ENCODE measurements at places on chromosomes 16 and 17.

- no peak for DNase-seq
These were observed 11.4 kb upstream of the KREMEN2 start for GRCh38 chr16:2952679-2953078.

DNA sequence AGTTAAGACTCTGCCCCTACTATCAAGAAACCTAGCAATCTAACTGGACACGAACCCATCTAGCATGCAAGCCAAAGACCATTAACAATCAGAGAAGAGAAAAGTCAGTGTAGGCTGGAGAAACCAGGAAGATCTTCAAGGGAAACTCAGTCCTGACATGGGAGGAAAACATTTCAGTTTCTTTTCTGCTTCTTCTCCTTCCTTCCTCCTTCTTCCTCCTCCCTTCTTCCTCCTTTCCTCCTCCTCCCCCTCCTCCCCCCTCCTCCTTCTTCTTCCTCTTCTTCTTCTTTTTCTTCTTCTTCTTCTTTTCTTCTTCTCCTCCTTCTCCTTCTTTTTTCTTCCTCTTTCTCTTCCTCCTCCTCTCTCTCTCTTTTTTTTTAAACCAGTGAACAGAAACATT, 29.6 kb upstream of the SHISA9 start:
- no peak for DNase-seq

- no peak for DNase-seq
These were observed 73.3 kb downstream of the N4BP1 start for GRCh38 chr16:48536614-48537200.

DNA sequence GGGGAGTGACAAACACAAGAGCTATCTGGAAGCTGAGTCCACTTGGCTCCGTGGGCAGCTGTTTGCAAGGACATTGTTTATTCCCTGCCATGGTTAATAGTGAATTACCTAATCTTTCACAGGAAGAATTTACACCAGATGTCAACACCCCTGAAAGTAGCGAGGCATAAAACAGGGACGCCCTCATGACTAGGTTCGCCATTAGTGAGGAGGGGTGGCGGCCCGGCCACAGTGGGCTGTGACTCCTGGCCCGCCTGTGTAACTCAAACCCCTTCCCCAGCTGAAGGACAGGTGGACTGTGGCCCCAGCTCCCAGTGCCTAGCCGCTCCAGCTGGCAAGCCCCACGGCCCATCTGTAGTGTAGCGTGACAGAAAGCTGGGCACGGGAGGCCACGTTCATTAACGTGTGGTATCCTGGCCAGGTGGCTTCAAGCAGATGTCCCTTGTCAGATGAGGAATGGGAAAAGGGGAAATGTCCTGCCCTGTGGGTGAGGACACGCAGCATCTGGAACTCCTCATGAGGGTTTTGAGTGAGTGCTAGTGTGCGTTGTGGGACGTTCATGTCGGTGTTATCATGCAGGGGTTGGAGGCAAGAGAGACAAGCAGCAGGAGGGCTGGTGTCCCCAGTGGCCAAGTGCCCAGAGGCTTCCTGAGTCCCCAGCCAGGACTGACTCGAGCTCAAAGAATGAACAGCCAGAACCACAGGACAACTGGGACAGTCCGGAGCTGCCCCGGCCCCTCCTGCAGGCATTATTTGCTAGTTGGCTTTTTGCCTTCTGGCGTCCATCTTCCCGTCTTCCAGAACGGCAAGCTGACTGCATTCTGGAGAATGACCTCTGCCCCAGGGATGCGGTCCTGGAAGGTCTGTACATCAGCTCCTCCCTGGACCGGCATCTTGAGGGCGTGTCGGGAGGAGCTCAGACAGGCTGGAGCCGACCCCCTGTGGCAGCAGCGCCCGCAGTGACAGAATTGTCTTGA, 19.2 kb downstream of the KDM8 start:
- DNase-seq, result no peak

GRCh38 chr16:85056211-85056748, 28.7 kb downstream of the KIAA0513 start:
- no peak for DNase-seq

DNA sequence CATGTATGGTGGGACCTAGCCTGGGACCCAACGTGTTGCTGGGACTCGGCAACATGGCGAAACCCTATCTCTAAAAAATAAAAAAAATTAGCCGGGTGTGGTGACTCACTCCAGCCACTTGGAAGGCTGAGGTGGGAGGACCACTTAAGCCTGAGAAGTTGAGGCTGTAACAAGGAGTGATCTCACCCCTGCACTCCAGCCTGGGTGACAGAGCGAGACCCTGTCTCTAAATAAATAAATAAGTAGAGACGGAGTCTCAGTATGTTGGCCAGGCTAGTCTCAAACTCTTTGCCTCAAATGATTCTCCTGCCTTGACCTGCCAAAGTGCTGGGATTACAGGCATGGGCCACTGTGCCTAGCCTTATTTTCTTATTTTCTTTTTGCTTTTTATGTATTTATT, 10.1 kb upstream of the CNP start:
- no peak for DNase-seq

DNA sequence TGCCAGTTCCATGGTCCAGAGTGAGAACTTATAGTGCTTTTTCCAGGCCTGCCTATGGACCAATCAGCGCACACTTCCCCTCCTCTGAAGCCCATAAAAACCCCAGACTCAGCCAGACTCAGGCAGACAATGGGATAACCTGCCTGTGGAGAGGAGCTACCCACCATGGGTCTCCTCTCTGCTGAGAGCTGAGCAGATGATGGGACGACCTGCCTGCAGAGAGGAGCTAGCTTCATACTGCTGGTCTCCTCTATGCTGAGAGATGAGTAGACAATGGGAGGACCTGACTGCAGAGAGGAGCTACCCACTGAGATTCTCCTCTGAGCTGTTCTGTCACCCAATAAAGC, 144.7 kb downstream of the MYO1D start:
- no peak for DNase-seq

DNA sequence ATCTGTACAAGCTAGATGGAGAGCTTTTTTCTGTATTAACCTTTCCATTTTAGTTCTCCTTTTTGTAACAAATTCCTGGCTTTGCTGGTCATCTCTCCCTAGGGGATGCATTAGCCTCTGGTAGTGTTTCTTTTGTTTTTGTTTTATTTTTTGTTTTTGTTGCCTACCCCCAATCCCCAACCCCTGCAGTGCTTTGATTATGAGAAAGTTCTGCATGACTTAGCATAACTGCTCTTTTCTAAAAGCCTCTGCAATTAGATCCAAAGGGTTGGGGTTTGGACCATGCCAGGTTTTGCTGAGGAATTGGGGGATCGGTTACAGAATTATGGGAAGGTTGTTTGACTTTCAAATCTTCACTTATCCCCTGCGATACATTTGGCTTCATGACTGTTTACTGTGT, 98.2 kb downstream of the ADAMTS18 start:
- no peak for DNase-seq

DNA sequence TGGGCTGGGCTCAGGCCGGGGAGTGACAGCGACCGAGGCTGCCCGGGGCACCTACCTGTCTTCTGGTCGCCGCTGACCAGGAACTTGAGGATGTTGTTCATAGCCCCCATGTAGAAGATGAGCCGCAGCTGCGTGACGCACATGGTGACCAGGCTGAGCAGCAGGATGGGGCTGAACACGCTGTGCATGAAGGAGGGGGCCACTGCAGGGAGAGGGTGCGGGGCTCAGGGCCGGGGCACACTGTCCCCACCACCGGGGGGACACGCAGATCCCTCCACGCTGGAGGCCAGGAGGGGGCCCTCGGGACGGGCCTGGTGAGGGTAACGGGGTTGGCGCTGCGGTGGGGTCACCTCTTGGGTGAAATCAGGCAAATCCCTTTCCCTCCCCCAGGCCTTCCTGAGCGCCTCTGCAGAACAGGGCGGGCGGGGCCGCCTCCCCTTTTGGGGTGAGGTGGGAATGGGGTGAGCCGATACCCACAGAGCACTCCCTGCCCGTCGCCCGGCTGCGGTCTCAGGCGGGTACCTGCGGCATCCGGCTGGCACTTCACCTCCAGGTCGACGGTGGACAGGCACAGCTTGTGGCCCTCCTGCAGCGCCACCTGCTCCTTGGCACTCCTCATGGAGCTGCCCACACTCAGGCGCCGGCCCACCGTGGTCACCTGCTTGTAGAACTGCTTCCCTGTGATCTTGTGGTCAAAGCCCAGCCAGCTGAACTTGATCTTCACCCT, 28.3 kb upstream of the PITPNA start:
- no peak for DNase-seq

GRCh38 chr16:25925421-25925820, 233.7 kb downstream of the HS3ST4 start:
- DNase-seq, result no peak

- no peak for DNase-seq
These were observed 1.8 kb upstream of the ADAT1 start for GRCh38 chr16:75624921-75625334.

DNA sequence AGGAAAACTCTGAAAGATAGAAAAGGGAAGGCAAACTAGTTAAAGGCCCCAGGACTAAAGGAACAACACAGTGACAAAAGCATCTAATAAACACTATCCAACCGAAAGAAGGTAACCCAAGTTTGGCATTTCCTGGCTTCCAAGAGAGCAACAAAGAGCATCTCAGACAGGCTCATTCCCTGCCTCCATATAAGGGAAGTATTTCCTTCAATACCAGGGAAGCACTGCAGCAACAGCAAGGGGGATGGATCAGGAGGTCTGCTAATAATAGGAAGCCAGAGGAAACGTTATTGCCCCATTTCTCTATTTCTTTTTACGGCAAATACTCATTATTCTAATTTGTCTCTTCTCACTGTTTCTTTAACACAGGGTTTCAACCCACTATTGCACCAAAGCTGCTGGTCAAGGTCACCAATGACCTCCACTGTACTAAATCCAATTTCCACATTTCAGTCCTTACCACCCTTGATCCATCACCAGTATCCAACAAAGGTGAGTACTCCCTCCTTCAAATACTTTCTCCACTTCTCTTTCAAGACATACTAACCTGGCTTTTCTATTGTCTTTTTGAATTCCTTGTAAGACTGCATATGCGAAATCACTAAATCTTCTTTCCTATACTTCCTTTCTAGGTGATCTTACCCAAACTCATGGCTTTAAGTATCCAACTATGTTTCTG, 86.1 kb downstream of the KANSL1 start:
- DNase-seq, result no peak

DNA sequence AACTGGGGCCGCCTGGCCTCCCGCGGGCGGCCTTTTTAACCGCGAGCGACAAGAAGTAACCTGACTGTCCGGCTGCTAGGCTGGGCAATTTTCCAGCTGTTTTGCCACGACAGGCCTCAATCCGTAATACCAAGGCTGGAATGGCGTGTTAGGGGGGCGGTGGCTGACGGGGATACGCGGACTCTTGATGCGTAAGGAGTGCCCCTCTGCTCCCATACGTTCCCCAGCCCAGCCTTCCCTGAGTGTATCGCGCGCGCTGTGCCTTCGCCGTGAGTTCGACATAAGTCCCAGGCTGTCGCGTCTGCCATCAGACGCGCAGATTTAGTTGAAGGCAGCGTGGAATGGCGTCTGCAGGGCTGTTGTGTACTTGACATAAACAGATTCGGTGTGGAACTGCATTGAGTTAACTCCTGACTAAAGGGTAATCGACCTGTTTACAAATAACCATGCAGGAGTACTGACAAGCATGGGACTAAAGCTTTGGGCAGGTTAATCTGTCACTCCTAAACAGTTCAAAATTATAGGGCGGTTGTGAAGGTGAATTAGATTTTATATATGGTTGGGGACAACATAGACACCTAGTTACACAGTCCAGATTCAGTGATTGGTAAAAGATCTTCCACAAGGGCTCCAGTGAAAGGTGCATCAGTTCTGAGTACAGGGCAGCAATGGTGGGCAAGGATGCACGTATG, 16.6 kb upstream of the ERN1 start:
- DNase-seq, result peak; percentile 34

GRCh38 chr17:81842725-81843504, 8.1 kb upstream of the PPP1R27 start:
- no peak for DNase-seq

DNA sequence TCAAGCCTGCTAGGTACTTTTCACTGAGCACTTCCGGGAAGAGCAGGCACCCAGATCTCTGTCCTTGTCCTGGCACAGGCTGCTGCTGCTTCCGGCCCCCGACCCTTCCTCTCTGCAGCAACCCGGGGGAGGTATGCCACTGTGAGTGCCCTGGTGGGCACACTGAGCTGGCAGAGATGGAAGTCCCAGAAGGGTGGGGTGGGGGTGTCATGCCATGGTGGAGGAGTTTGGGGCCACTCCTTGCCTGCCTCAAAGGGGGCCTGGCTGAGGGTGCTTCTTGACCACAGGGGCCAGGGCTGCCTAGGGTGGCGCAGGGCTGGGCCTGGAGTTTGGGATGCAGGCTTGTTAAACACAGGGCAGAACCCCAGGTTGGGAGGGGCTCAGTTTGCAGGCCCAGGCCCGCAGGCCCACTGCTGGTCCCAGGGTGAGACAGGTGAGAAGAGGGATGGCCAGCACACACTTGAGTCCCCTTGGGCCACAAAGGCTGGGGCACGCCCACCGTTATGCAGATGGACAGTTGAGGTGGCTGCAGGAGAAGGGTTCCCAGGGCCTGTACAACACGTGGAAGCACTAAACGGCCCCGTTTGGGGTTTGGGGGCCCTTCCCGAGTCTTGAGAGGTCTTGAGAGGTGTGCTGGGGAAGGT, 8.7 kb downstream of the TMEM235 start:
- DNase-seq, result no peak

DNA sequence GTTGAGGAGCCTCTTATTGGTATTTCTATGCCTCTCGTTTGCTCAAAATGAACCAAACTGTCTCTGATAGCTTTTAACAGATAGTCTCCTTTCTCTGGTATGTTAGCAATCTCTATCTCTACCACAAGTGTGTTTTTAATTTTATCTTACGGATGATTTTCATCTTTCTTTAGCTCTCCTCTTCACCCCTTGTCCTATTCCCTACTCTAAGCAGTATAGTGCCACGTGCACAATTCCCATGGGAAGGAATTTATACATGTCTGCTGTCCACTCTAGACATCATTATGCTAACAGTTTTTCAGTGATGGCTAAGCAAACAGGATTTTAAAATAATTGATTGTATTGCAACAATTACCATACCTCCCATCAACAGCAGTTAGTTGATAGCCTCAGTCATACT, 177.3 kb downstream of the CYB561 start:
- no peak for DNase-seq

DNA sequence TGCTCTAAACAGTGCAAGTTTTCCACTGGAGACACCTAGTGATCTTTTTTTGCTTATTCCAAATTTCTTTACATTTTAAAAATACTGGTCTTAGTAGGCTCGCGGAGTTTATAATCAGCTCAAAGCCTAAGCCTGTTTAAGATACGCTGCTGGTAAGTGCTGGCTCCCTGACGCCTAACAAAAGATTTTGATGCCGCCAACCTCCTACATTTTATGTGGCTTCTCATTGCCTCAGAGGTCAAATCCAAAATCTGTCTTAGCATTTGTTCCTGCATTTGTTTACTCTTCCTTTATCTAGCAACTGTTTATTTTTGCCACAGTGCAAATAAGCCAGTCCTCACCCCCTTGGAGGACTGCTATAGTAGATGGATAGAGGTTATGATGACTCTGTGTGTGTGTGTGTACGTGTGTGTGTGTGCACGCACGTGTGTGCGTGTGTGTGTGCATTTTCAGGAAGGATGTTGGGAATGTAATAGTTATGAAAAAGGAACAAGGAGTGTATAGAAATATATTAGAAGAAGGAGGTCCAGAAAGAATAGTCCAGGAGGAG, 24.8 kb downstream of the HS3ST3B1 start:
- no peak for DNase-seq

Measured in activated T-cell treated with anti-CD3 and anti-CD28 coated beads for 4 hours (primary cell).